ENCODE measurements at places on chromosomes 11 and 22.

- DNase-seq = no peak
These were observed 355.4 kb downstream of the ETS1 start for GRCh38 chr11:128231845-128232410.

GRCh38 chr11:26286472-26287066 lies 45.4 kb upstream of the ANO3 start:
- DNase-seq = no peak

GRCh38 chr11:1763336-1763795 lies 361 bp downstream of the CTSD start:
- DNase-seq = no peak

- DNase-seq = no peak
These were observed 173.9 kb downstream of the SHANK2 start for GRCh38 chr11:71078482-71078881.

DNA sequence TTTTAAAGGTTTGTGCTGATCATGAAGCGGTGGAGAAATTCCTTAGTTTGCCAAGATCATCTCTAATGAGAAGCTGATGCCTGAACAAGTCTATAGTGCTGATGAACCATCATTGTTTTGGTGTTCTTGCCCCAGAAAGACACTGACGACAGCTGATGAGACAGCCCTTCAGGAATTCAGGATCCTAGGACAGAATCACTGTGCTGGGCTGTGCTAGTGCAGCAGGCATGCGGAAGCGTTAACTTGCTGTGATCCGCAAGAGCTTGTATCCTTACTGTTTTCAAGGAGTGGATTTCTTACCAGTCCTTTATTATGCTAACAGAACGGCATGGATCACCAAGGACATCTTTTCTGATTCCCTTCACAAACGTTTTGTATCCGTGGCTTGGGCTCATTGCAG lies 104.1 kb downstream of the TBC1D22A start:
- DNase-seq = no peak

- DNase-seq = no peak
These were observed 10.8 kb upstream of the COMT start for GRCh38 chr22:19930551-19931486.

DNA sequence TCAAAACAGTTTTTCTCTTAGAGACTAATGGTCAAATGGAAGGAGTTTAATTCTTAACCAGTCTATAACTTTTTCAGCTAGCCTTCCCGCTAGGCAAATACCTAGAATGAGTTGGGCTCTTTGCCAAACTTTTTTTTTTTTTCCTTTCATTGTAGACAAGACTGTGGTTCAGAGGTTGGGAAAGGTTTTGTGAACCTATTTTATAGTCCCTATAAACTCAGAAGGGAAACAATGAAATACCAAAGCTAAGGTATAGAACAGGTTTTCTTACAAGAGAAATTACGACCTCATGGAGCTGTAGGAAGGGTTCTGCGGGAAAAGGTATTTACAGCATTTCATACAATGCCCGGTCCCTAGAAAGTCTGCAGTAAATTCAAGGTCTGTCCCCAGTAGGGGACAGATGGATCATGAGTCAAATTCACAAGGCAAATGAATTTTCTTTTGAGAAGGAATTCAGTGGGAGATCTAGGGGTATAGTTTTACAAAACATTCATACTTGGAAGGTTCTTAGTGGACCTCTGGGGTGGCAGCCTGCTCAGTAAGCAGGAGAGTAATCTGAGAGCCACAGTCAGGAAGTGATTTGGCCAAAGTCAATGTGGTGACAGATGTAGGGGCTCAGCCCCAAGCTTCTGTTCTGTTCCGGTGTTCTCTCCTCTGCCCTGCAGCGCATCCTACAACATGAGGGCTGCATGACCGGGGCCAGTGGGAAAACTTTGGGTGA lies 146.8 kb downstream of the DBX1 start:
- no peak for DNase-seq

GRCh38 chr22:41915035-41915785 lies at the start of gene SHISA8:
Gene SHISA8 (minus strand): TSS chr22:41915074. CDS start chr22:41914667, 407 bp downstream.
- no peak for DNase-seq

Data from stimulated activated CD4-positive, alpha-beta T cell treated with anti-CD3 and anti-CD28 coated beads, TNF-alpha, amount 100 ng/mL, for 1 hour (primary cell).